ENCODE measurements at places on chromosomes 1 and 21.

DNA sequence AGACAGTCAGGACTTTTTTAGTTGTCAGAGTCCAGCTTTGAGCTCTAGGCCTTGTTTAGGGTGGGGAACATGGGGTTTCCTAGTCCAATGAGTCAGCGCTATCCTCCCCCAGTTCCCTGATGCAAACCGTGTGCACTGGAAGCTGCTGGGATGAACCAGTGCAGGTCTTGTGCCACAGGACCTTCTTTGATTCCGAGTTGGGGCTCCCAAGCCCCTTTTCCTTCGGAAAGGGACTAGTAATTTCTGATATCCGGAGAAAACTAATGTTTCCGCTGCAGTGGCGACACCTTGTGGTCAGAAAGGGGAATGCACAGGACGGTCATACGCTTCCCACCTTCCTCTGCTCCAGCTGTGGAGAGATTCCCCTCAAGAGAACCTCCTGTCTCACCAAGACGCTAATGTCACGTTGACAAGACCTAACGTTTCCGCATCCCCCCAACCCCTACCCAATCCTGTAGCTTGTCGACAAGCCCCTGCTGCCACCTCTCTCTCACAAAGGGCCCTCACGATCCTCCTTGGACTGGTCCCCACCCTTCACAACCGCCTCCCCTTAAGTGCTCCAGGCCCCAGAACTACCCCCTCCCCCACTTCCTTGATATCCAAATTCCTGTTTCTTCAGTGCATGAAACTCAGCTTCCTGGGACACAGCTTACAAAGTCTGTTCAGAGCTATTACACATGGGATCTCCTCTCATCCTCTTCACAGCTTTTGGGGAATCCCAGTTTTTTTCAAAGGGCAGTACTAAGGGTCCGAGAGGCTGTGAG is 30.9 kb downstream of the GPA33 start:
- DNase-seq, result peak; percentile 74

GRCh38 chr21:35711661-35712060 is 348.7 kb downstream of the SETD4 start:
- no peak for DNase-seq

DNA sequence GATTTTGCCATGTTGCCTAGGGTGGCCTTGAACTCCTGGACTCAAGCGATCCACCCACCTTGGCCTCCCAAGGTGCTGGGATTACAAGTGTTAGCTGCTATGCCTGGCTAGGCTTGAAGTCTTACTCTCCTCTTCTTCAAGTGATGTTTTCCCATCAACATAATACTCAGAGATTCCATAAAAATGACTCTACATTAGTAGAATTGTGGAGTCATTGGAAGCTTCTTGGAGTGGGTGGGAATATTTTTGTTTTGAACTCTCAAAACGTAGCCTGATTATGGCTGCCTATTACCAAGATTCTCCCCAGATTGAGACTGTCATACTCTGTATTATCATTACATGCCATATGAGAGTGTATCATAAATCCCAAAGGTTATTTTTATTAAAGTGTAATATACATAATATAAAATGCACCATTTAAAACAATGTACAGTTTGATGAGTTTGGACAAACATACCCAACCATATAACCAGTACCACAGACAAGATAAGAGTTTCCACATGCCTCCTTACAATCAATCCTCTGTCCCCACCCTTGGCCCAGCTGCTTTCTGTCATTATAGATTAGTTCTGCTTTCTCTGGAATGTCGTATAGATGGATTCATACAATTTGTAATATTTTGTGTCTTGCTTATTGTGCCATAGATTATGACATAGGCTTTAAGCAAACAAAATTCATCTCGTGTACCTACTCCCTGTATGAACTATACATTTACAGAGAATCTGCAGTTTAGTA is 8.0 kb upstream of the DNM3 start:
- DNase-seq, result no peak

DNA sequence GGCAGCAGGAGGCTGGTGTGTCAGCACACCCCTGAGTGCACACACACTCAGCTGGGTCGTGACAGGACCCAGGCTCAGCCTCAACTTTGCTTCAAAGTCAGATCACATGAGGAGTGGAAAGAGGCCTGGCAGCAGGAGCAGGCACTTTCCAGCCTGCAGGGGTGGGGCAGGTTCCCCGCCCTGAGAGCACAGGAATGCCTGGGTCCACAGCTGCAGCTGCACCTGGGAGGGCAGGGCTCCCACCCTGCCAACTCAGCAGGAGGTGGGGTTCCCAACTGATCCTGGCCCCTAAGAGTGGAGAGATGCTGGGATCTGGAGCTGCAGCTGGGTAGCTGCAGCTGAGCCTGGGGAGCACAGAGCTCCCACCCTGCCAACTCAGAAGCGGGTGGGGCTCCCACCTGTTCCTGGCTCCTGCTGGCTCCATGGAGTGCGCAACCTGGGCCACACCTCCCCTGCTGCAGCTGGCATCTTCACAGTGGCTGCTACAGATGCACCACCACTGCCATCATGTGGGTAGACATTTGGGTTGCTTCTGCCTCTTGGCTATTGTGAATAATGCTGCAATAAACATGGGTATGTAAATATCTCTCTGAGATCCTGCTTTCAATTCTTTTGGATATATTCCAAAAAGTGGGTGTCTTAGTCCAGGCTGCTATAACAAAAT is 415.4 kb downstream of the TTLL7 start:
- DNase-seq, result no peak

- DNase-seq, result peak; percentile 74
Observed at GRCh38 chr1:9867408-9868243, 42.4 kb downstream of the CTNNBIP1 start.
